ENCODE measurements at places on chromosomes 4 and X.

DNA sequence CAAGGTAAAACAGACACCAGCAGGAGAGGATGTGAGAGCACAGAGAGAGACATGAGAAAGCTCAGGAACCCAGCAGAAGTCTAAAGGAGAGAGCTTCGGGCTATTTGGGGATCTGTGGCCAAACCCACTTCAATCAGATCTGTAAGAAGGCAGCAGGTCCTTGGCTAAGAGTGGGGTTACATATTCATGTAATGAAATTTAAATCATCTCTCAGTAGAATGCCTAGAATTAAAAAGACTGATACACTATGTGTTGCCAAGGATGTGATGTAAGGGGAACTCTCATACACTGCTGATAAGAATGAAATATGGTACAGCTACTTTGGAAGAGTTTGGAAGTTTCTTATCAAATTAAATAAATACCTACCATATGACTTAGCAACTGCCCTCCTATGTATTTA, 35.8 kb downstream of the PDE5A start:
- DNase-seq, result no peak

GRCh38 chrX:31223817-31224216, 152.0 kb upstream of the FTHL17 start:
- no peak for DNase-seq

GRCh38 chrX:153582896-153583295, 16.0 kb downstream of the CCNQ start:
- peak; percentile 30 for DNase-seq

DNA sequence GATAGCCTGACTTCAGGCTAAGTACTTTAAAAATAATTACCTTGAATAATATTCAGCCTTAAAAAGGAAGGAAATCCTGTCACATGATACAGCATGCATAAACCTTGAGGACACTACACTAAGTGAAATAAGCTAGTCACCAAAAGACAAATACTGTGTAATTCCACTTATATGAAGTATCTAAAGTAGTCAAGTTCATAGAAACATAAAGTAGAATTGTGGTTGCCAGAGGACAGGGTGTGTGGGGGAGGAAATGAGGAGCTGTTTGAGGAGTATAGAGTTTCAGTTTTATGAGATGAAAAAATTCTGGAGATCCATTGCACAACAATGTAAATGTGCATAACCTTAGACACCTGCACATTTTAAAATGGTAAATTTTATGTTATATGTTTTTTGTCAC, 5.6 kb upstream of the STPG2 start:
- no peak for DNase-seq

- DNase-seq, result no peak
These were observed 695.5 kb downstream of the PCDH7 start for GRCh38 chr4:31415629-31416028.

- DNase-seq, result no peak
These were observed 149.4 kb downstream of the EFNB1 start for GRCh38 chrX:68978255-68978654.

DNA sequence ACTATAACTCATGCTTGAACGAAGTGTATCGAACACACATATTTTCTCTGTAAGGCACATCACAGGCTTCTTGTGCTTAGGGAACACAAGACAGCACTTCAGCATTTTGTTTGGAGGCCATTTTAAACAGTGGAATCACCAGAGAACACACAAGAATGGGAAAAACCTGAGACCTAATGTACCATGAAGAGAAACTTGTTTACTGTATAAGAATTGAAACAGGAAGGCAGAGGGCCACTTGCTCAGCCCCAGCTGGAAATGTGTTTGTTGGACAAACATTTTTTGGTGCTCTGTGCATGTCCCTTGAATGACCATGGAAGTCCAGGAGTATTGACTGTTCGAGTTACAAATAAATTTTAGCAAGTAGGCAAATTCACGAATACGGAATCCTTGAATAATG, 47.5 kb downstream of the RAPGEF2 start:
- DNase-seq, result no peak

GRCh38 chrX:105263801-105264200, 43.3 kb upstream of the TEX13A start:
- DNase-seq, result no peak

DNA sequence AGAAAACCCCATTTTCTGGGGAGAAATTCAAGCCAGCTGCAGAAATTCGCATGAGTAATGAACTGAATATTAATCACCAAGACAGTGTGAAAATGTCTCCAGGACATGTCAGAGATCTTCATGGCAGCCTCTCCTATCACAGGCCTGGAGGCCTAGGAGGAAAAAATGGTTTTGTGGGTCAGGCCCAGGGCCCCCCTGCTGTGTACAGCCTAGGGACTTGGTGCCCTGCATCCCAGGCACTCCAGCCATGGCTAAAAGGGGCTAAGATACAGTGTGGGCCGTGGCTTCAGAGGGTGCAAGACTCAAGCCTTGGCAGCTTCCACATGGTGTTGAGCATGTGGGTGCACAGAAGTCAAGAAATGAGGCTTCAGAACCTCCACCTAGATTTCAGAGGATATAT, 185.9 kb upstream of the GATB start:
- no peak for DNase-seq

DNA sequence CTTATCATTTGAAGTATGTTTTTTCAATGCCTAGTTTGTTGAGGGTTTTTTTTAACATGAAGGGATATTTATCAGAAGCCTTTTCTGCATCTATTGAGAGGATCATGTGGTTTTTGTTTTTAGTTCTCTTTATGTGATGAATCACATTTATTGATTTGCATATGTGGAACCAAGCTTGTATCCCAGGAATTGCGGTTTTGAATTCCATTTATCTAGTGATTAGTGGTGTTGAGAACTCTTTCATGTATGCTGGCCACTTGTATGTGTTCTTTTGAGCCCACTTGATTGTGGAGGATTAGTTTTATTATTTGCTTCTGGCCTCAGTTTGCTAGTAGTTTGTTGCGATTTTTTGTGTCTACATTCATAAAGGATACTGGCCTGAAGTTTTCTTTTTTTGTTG, 85.0 kb upstream of the CNKSR2 start:
- DNase-seq, result no peak

GRCh38 chrX:11244636-11245035, 48.6 kb upstream of the AMELX start:
- DNase-seq, result no peak

DNA sequence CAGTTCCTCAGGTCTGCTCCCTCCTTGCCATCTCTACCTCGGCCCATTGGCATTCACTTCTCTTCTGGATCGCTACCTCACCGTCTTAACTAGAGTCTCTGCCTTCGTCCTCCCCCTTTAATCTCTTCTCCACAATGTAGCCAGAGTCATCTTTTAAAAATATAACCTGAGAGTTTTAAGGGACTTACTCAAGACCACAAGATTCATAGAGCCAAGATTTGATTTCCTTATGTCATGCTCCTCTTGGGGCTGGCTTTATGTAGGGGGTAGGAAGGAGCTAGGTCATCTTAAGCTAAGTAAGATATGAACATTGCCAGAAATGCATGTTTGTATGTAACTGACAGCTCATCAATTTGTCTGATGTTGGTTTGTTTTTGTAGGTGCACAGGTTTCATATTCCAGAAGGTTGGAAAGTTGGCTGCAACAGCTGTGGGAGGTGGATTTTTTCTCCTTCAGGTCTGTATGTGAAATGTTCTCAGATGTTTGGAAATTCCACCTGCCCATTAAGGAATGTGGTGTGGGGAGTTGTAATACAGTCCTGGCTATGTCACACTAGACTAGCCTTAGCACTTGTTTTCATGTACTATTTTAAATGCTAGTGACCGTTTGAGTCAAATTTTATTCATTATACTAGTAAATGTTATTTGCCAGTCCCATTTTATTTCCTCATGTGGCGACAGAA, 19.6 kb downstream of the FUNDC2 start:
- no peak for DNase-seq

GRCh38 chr4:144451766-144452450, 194.0 kb upstream of the HHIP start:
- DNase-seq, result no peak

GRCh38 chr4:123673971-123674370, 277.4 kb downstream of the SPRY1 start:
- DNase-seq, result no peak

- DNase-seq, result no peak
These were observed 68.9 kb upstream of the NDP start for GRCh38 chrX:44042116-44042515.

DNA sequence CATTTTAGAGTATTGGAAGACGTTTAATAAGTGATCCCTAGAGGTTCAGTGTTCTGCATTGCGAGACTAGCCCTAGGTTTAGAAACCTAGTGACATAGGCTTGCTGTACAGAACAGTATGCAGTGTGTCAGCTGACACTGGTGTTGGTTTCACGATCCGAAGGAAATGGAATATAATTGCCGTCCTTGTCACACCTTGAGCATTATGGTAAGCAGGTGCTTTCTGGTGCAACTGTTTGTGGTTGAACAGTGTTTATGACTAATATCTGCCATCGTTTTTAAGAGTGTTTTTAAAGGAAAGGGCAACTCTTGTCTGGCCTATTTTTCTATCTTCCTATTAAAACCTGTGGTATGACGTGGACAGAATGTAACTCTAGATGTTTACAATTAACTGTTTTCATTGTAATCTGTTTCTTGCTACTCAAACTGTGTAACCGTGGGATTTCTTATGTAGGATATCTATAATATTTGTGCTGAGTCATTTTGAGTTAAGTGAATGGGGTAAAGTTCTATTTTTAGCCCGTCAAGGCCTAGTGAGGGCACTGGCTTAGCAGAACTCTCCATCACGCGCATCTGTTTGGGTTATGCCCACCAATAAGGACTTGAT, 53.8 kb upstream of the TBC1D14 start:
- DNase-seq, result no peak

GRCh38 chr4:89275587-89275986, 32.0 kb downstream of the GPRIN3 start:
- no peak for DNase-seq

DNA sequence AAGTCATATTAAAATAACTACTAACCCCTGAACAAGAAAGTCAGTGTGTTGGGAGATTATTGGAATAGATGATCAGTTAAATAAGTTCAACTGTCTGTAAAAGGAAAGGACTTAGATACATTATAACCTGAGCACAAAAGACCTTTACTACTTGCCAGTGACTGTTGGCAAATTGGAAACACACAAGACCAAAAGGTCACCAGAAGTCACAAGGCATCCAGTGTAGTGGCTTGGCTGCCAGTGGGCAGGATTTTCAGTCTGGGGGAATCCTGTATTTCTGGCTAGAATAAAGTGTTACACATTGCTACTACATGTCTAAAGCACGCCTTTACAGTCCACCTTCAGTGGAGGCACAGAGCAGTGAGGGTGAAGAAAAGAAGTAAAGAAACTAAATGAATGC, 108.3 kb upstream of the AR start:
- no peak for DNase-seq

GRCh38 chr4:127548990-127549925, 83.5 kb upstream of the INTU start:
- no peak for DNase-seq

DNA sequence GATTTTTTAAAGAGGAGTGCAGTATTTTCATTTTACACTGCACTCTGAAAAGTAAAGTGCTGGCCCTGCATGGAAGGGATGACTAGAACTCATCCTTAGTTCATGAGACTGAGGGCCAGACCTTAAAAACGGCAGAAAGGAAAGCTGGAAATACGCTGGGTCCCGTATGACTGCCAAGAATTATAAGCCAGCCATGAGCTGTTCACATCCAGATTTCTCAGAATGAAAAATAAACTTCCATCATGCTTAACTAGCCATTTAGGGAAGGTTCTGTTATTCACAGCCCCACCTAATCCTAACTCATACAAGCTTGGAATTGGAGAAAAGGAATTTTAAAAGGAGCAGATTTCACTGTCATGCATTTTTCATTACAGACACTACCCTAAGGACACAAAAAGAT, 894.4 kb downstream of the FAT4 start:
- DNase-seq, result no peak

DNA sequence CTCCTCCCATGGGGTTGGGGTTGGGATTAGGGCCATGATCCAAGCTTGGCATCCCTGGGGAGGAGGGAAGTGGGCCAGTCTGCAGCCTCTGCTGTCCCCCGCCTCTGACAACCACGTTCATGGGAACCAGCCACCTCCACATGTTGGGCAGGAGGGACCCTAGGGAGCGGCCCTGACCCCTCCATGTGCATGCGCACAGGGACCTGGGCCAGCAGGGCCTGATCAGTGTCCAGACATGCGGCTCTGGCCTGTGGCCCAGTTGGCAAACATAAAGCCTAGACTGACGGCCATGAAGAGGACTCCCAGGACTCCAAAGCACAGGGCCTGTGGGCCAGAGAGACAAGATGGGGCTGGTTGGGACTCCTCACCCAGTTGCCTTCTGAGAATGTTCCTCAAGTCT, 11.3 kb downstream of the SLC38A5 start:
- DNase-seq, result no peak

DNA sequence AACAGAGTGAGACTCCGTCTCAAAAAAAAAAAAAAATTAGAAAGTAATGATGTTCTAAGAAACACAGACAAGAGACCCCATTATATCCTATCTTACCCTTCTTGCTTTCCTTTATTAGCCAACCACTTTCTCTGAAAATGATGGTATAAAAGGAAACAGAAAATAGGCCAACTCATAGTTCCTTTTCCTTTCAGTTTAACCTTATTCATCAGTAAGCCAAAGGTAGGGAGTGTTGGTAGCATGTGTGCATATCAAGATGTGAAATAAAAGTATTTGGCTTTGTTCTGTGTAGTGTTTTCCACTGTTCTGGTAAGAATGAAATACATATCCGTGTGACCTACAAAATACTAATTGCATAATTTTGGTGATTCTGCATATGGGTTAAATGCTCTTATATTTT, 266.6 kb downstream of the ZNF674 start:
- no peak for DNase-seq

DNA sequence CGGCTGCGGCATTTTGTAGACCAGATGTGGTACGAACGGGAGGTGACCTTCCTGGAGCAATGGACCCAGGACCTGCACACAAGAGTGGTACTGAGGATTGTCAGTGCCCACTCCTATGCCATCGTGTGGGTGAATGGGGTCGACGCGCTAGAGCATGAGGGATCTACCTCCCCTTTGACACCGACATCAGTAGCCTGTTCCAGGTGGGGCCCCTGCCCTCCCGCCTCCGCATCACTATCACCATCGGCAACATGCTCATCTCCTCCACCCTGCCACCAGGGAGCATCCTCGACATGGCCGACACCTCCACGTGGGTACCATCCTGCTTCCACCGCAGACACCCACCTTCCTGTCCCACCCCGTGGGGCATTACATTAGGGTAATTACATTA, 46.2 kb downstream of the SMARCA5 start:
- DNase-seq, result no peak

DNA sequence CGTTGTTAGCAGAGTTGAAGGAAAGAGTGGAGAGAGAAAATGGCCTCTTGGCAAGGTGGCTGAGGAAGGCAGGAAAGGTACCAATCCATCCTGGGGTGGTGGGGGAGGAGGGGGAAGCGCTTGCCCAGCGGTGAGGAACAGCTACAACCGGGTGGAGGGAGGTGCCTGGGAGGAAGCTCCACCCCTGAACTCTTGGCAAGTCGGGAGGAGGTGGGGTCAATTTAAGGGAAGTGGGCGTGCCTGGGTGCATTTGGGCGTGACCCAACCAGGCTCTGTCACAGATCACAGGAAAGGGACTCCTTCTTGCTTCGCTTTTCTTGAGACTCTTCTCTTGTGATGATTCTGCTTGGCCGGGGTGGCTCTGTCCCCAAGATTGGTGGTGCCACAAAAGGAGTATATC, 41.7 kb downstream of the BCORL1 start:
- DNase-seq, result peak; percentile 56

All from stimulated activated CD4-positive, alpha-beta T cell treated with anti-CD3 and anti-CD28 coated beads, Interleukin-2, amount 100 ng/mL, for 48 hours (primary cell).